ENCODE measurements at places on chromosomes 5 and 9. TPM values are rescaled to one million over a fixed set of nuclear protein-coding genes. Genes with fewer than 3 reads are reported as not detected.

ZNF658 gene
- 7.4 TPM for total RNA-seq

CMBL gene
- total RNA-seq: 9.0 TPM

DMRT3 gene
- not detected for total RNA-seq

CAMK2A gene
- total RNA-seq: 0.88 TPM

GRCh38 chr5:141650851-141651727 is at the start of gene FCHSD1:
Gene FCHSD1, minus strand, starts transcription at chr5:141651418. Its CDS starts 50 bp downstream, at chr5:141651368.
- H3K27ac ChIP-seq: peak within 1 kb of the TSS; percentile 43
- H3K4me1 ChIP-seq: peaks cover 19% of the 10 kb centered on the region
- H3K27me3 ChIP-seq: no peaks in the 10 kb centered on the region
- H3K36me3 ChIP-seq: peaks cover 25% of the 10 kb centered on the region
- peak; percentile 99 for DNase-seq

GRCh38 chr9:117097761-117098160 is 317.1 kb downstream of the ASTN2 start:
- no peak overlapping the region for H3K4me3 ChIP-seq
- no peak for DNase-seq
- no peak overlapping the region for H3K27ac ChIP-seq
- H3K4me1 ChIP-seq: no peaks in the 10 kb centered on the region
- H3K27me3 ChIP-seq: no peaks in the 10 kb centered on the region

- DNase-seq: no peak
- no peak overlapping the region for H3K27ac ChIP-seq
- no peak overlapping the region for H3K4me3 ChIP-seq
- no peaks in the 10 kb centered on the region for H3K36me3 ChIP-seq
- no peaks in the 10 kb centered on the region for H3K27me3 ChIP-seq
Observed at GRCh38 chr5:30768056-30768690, 425.3 kb upstream of the CDH6 start.

DNA sequence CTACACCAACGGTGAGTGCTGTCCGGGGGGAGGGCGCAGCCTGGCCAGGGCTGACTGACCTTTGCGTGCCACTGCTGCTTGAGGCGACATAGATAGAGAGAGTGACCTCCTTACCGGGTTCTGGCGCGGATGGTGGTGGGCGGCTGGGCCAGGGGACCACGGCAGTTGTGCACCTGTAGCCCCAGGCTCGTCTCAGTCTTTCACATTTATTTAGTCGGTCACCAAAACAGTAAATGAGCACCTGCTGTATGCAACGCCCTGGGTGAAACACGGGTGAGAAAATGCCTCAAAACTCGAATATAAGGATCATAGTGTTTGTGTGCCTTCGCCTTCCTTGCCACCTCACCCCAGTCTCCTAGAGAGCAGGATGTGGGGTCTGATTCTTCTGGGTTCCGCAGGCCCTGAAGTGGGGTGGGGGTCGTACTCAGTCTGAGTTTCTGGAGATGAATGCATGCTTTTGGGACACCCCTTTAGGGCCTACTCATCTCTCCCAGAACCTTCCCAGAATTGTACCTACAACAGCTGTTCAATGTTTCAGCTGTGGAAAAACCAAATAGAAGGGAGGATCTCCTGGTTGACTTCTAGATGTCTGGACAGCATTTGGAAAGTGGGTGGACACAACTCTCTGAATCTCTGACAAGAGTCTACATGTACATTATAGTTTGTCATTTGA is 714 bp downstream of the SEC24A start:
- peaks cover 4% of the 10 kb centered on the region for H3K36me3 ChIP-seq
- H3K27ac ChIP-seq: peak overlapping the region; percentile 90
- peak overlapping the region; percentile 100 for H3K4me3 ChIP-seq
- H3K27me3 ChIP-seq: no peaks in the 10 kb centered on the region
- peak; percentile 46 for DNase-seq

DNA sequence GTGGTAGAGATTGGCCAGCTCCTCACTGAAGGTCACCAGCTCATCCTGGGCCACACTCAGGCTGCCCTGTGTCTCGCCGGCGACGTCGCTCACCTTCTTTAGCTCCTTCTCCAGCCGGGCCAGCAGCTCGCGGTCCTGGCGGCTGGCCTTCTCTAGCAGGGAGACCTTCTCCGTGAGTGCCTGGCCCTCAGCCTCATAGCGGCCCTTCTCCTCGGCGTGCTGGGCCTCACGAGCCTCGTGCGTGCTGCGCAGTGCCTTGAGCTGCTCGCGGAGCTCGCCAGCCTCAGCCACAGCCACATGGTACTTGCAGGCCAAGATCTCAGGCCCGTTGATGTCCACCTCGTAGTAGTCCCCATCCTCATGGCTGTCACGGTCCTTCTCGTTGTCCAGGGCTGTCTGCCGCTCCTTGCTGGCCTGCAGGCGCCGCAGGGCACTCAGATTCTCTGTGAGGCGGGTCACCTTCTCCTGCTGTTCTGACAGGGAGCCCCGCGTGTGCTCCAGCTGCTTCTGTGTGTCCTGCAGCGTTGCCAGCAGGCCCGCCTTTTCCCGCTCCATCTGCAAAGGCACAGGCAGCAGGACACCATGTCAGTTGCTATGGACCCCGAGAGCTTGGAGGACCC is 45.5 kb downstream of the BICD2 start:
- H3K36me3 ChIP-seq: peaks cover 56% of the 10 kb centered on the region
- no peak overlapping the region for H3K27ac ChIP-seq
- H3K4me3 ChIP-seq: no peak overlapping the region
- DNase-seq: peak; percentile 35
- no peaks in the 10 kb centered on the region for H3K27me3 ChIP-seq

DNA sequence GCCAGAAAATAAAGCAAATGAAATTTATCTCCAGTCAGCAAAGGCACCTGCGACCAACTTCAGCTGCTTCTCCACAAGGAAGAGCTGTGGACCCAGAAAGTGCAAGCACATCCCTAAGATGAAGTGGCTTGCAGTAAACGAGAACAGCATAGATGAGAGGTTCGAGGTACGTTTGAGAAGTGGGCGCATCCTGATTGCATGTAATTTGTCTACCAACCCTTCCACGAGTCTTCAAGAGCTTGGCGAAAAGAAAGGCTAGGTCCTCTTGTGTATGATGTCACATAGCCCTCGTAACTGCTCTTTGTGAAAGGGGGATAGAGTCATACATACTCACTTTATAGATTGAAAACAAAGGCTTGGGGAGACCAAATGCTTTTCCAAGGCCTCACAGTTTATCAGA is 6.0 kb upstream of the LCP2 start:
- H3K4me3 ChIP-seq: no peak overlapping the region
- peaks cover 9% of the 10 kb centered on the region for H3K27me3 ChIP-seq
- no peak overlapping the region for H3K27ac ChIP-seq
- H3K36me3 ChIP-seq: no peaks in the 10 kb centered on the region
- DNase-seq: no peak

- no peak overlapping the region for H3K4me3 ChIP-seq
- no peak overlapping the region for H3K27ac ChIP-seq
- no peak for DNase-seq
- H3K27me3 ChIP-seq: no peaks in the 10 kb centered on the region
Observed at GRCh38 chr5:33102551-33102950, 338.2 kb upstream of the TARS1 start.

DNA sequence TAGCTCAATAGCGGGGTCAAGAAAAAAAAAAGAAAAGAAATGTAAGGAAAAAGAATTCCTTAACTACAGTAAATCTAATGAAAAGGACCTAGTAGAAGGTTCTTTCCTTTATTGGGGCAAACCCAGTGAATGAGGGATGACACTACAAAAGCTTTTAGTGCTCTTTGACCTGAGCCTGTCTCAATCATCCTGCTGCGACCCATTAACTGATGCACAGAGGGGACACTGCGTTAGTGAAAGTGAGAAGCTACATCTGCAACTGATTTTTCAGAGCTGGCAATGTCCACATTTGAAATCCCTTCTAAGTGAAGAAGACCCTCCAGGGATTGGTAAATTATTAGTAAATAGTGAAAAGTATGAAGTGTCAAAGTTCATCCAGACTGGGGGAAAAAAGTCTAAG is 101.1 kb downstream of the OTULIN start:
- no peaks in the 10 kb centered on the region for H3K4me1 ChIP-seq
- no peak for DNase-seq
- no peak overlapping the region for H3K27ac ChIP-seq
- H3K27me3 ChIP-seq: no peaks in the 10 kb centered on the region

DNA sequence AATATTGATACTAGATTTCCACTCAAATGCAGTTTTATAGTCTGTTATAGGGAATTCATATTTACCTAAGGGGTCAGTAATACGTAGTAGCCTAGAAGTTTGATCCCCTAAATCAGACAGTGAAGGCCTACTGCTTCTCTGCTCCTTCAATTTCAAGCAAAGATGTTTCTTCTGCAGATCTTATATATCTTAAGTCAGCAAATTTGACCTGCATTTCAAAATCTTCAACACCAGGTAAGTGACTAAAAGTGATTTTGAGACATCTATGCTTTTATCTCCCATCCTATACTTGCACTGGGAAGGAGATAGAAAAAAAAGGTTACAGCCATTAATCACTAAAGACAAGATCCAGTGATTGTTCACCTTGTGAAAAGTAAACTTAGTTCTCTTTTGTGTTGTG is 363.9 kb downstream of the PTPRD start:
- no peak overlapping the region for H3K4me3 ChIP-seq
- H3K36me3 ChIP-seq: no peaks in the 10 kb centered on the region
- H3K4me1 ChIP-seq: no peaks in the 10 kb centered on the region
- DNase-seq: no peak
- H3K27me3 ChIP-seq: no peaks in the 10 kb centered on the region

GRCh38 chr5:173178369-173178910 is 34.1 kb downstream of the BNIP1 start:
- H3K4me3 ChIP-seq: no peak overlapping the region
- no peak for DNase-seq
- H3K36me3 ChIP-seq: no peaks in the 10 kb centered on the region
- no peaks in the 10 kb centered on the region for H3K4me1 ChIP-seq
- no peak overlapping the region for H3K27ac ChIP-seq

- no peaks in the 10 kb centered on the region for H3K27me3 ChIP-seq
- peak; percentile 75 for DNase-seq
- H3K36me3 ChIP-seq: no peaks in the 10 kb centered on the region
- peak overlapping the region; percentile 72 for H3K27ac ChIP-seq
Observed at GRCh38 chr5:89313804-89314588, 431.0 kb upstream of the MEF2C start.

- H3K4me3 ChIP-seq: no peak overlapping the region
- H3K27ac ChIP-seq: no peak overlapping the region
- H3K36me3 ChIP-seq: no peaks in the 10 kb centered on the region
- H3K4me1 ChIP-seq: peaks cover 34% of the 10 kb centered on the region
- DNase-seq: no peak
Observed at GRCh38 chr5:135460246-135461033, 8.3 kb upstream of the TIFAB start.

DNA sequence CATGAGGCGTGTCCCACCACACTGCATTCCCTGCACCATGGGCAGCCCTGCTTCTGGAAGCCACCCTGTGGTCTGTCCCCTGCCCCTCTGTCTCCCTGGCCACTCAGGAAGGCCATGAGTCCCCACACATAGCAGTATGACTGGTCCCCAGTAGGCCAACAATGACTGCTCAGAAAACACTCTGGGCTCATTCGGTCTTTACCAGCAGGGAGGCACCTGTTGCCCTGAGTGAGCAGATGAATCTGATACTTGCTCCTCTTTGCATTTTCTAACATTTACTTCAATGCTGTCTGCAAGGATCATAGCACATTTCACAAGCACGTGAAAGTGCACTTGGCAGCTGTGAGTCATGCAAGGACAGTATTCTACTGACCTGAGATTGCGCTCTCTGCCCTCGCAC is 365.4 kb upstream of the IRX1 start:
- no peaks in the 10 kb centered on the region for H3K4me1 ChIP-seq
- H3K27ac ChIP-seq: no peak overlapping the region
- H3K36me3 ChIP-seq: no peaks in the 10 kb centered on the region
- H3K27me3 ChIP-seq: no peaks in the 10 kb centered on the region
- no peak for DNase-seq

DNA sequence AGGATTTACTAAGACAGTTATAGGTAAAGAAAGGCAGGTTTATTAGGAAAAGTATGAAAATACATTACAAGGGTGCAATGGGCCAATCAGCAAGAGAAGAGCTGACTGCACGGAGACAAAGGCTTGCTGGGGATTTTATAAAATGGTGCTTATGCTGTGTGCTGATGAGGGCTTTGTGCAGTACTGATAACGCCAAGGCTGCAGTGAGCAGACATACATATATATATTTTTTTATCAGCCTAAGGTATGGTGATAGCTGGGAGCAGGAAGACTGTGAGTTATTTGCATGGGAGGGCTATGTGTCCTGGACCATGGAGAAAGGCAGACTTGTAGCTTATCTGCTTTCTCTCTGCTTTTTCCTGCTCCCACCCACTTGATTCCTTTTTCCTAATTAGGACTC is 208.1 kb upstream of the ACTBL2 start:
- no peak for DNase-seq
- peaks cover 17% of the 10 kb centered on the region for H3K4me1 ChIP-seq
- no peak overlapping the region for H3K27ac ChIP-seq
- no peaks in the 10 kb centered on the region for H3K36me3 ChIP-seq

DNA sequence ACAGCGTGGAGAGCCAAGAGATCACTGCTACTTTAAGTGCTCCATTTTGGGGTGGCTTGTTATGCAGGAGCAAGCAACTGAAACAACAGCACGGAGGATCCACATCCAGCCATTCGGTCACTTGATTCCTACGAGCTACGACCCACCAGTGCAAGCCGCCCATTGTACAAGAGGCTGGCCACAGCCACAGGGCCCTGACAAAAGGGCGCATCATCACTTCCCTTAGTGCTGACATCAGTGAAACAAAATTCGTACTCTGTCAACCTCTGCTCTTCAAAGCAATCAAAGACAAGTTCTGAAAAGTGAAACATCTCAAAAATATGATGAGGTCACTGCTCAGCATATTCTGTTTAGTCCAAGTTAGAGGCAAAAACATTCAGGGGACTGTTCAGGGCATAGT is 168.4 kb downstream of the GADD45G start:
- H3K4me1 ChIP-seq: no peaks in the 10 kb centered on the region
- no peak overlapping the region for H3K27ac ChIP-seq
- H3K27me3 ChIP-seq: no peaks in the 10 kb centered on the region
- no peak overlapping the region for H3K4me3 ChIP-seq

DNA sequence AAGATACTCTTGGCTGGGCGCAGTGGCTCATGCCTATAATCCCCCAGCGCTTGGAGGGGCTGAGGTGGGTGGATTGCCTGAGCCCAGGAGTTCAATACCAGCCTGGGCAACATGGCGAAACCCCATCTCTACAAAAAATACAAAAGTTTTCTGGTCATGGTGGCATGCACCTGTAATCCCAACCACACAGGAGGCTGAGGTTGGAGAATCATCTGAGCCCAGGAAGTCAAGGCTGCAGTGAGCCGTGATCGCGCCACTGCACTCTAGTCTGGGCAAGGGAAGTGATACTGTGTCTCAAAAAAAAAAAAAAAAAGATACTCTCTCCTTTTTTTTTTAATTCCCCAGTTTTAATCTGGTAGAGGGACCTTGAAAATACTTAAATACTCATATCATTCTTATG is 15.0 kb downstream of the ANKRD33B start:
- H3K27me3 ChIP-seq: peaks cover 2% of the 10 kb centered on the region
- no peak overlapping the region for H3K27ac ChIP-seq
- DNase-seq: no peak
- no peak overlapping the region for H3K4me3 ChIP-seq
- peaks cover 6% of the 10 kb centered on the region for H3K4me1 ChIP-seq

- no peak overlapping the region for H3K4me3 ChIP-seq
- H3K4me1 ChIP-seq: no peaks in the 10 kb centered on the region
- DNase-seq: no peak
Observed at GRCh38 chr5:74490814-74491213, 149.7 kb downstream of the ENC1 start.

GRCh38 chr9:123940721-123941523 is 11.0 kb upstream of the DENND1A start:
- H3K27ac ChIP-seq: no peak overlapping the region
- DNase-seq: no peak
- H3K27me3 ChIP-seq: peaks cover under 1% of the 10 kb centered on the region

Data from osteoblast (primary cell).